ENCODE measurements at places on chromosomes 1 and 21.
A peak's percentile ranks its signal among the peaks of the same experiment; 100 is the strongest.

DNA sequence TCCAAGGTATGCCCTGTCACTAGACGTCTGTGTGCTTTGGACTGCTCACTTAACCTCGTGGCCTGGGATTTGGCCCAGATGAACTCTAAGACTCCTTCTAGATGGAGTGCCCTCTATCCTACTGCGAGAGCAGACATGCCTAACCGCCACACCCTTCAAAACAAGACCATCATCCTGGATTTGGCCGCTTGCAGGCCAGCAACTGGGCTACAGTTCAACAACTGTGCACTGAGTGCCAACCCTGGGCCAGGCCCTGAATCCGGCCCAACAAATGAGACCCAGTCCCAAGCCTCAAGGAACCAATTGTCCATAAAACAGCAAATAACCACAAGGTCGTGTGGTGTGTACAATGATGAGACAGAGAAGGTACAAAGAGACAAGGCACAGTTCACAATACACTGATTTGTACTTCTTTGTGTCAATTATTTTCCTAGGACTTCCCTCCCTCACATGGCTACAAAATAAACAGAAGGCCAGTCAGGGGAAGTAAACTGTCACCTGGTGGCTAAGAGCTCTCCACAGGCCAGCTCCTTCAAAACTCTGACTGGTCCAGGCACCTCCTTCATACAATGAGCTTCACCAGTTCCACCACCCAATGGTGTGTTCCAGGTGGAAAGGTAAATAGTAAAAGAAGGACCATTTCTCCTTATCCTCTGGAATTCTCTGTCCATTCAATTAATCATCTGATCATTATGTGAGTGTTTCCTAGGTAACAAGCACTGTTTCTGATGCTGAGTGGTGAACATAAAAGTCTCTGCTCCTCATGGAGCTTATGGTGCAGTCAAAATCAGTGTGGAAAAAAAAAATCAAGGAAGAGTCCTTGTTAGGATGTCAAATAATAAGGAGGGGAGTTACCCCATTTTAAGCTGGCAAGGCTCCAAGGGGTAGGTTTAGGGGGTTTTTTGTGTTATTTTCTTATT lies 60.4 kb downstream of the CAPZB start:
- DNase-seq = no peak

GRCh38 chr21:41446586-41446985 lies 20.5 kb downstream of the MX1 start:
- no peak for DNase-seq

- no peak for DNase-seq
These were observed 216.0 kb downstream of the ZNF326 start for GRCh38 chr1:90210633-90211491.

GRCh38 chr1:46284058-46284457 lies 19.4 kb downstream of the LRRC41 start:
- no peak for DNase-seq

DNA sequence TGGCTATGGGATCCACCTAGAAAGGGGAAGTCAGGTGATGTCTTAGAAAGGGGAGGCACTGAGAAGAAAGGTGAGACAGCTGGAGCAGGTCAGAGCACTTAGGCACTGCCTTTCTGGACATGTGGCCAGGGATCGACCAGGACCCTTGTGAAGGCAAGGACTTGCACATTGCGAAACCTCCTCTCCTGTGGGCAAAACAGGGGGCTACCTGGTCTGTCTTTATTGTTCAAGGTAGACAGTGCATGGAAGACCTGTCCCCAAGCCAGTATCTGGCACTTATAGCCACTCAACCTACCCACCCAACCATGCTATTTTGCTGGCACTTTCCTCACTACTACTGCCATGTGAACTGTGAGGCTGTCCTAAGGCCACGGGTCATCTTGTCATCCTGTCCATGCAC lies 67.2 kb downstream of the NAV1 start:
- no peak for DNase-seq

GRCh38 chr1:111202366-111202706 lies 1.9 kb upstream of the DENND2D start:
- no peak for DNase-seq

- DNase-seq = no peak
These were observed 43.2 kb upstream of the SERTAD4 start for GRCh38 chr1:210189426-210189825.

- DNase-seq = no peak
These were observed 34.3 kb downstream of the CASZ1 start for GRCh38 chr1:10762153-10762523.

GRCh38 chr1:243546457-243546856 lies 290.6 kb downstream of the SDCCAG8 start:
- no peak for DNase-seq

DNA sequence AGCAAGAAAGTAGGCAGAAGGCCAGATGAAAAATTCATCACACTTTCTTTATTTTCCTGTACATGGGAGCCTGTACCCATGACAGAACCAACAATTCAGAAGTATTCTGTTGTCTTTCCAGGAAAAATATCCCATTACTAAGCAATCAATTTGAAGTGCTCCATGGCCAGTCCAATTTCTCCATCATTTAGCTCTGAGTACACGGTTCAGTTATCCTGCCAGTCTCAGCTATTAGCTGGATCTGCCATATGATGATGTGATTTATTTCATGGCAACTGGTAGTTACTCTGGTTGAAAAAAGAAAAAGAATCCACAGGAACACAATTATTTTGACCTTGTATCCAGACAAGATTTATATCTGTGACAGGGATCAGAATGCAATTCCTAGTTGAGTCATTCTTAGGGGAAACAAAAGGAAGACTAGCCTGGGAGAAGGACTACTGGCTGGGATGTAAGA lies 70.6 kb upstream of the GORAB start:
- DNase-seq = peak; percentile 93

- peak; percentile 64 for DNase-seq
These were observed 18.9 kb upstream of the IPP start for GRCh38 chr1:45769261-45769932.

- peak; percentile 56 for DNase-seq
These were observed 58.7 kb downstream of the RABGAP1L start for GRCh38 chr1:174217787-174218574.

DNA sequence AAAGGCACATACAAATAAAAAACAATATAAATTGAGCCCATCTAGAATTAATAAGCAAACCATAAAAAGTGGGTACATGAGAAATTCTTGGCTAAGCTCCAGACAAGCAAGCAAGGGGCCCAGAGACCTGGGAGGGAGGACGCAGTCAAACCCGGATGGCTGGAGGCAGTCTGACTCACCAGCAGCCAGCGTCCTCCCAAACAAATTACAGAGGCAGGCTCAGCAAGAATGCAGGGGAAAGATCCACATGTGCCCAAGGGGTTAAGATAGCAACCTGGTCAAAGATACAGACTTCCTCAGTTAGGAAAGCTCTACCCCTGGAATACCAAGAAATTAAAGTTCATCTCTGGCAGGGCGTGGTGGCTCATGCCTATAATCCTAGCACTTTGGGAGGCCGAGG lies 7.4 kb upstream of the TIAM1 start:
- DNase-seq = peak; percentile 60

GRCh38 chr1:232445361-232446106 lies 184.4 kb downstream of the SIPA1L2 start:
- no peak for DNase-seq

- peak; percentile 49 for DNase-seq
These were observed 20.4 kb upstream of the HPDL start for GRCh38 chr1:45306319-45306718.

DNA sequence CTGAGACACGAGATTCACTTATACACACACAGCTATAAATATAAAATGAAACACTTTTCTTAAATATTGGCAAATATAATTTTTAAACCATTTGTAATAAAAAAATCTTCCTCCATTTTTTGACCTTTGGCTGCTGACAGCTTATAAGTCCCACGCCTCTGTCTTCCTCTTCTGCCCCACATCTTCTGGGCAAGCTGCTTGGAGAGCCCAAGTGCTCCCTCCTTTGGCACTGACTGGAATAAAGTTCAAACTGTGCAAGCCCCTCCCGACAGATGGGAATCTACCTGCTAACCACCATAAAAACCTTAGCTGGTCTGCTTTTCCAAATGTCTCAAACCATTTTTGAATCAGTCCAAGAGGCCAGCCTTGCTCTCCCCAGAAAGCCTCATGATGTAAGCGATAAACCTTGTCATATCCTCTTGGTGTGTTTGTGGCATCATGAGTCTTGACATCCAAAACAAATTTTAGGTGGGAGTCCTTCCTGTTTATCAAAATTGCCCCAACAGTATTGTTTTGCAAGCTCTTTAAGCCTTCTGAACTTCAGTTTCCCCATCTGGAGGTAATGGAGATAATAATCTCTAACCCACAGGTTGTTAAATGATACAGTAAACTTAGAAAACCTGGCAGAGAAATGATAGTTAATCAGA lies 99.8 kb downstream of the SNX7 start:
- peak; percentile 1 for DNase-seq

DNA sequence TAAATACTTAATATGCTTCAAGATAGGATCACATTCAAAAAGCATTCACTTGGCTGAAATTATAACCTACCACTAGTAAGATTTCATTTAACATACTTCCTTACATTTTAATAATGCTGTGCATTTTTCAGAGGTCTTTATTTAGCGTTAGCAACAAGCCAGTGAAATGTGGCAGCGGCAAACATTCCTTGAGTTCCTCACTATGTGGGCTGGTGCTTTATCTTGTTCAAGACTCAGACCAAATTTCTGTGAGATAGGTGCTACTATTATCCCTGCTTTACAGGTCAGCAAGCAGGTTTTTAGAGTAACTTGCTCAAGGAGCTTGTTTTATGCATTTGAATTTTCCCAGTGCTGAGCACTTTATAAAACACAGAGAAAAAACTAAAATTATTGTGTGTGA lies 132.7 kb downstream of the PLPPR4 start:
- no peak for DNase-seq

Data from fibroblast of mammary gland (primary cell).